GM20000 (cell line): ENCODE measurements at places on chromosomes 1 and 21.

DNA sequence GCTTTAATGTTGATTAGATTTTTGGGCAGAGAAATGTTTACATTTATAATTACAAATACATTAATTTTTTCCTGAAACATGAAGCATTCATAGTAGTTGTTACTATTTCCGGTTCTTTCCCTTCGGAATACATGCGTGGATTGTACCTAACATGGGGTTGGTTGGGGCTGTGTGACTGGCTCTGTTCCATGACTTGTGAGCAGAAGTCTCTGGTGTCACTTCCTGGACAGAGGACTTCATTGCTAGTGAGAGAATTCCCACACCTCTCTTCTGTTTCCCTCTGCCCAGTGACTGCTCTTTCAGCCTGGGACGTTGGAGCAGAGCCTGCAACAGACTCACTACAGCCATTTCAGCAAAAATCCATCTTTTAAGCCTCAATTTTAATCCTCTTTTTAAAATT is 231.4 kb downstream of the GRIK1 start:
- DNase-seq, result no peak

DNA sequence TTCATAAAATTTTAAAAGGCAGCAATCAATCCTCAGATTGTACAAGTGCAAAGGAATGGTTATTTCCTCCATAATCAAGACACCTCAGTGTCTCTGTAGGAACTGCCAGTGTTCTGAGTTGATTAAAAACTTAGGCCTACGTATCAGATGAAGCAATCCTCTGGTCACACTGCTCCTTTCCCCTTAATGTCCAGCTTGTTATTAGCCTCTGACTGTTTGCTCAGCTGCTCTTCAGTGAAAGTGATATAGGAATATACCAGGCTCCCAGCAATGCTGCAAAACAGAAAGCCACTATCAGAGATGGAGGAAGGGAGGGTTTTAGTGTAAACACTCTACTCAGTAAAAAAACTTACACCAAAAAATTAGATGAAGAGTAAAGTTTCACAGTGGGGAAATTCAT is 49.8 kb downstream of the SLC35D1 start:
- no peak for DNase-seq

GRCh38 chr1:203116091-203116820 is 11.3 kb upstream of the ADORA1 start:
- no peak for DNase-seq

DNA sequence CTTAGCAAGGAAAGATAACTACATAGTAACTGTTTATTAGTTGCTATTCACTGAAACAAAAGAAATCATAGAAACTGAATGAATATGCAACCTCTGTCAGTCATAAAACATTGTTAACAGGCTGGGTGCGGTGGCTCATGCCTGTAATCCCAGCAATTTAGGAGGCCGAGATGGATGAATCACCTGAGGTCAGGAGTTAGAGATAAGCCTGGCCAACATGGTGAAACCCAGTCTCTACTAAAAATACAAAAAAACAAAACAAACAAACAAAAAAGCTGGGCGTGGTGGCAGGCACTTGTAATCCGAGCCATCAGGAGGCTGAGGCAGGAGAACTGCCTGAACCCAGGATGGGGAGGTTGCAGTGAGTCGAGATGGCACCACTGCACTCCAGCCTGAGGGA is 44.1 kb downstream of the CRB1 start:
- DNase-seq, result no peak

GRCh38 chr1:202173993-202174392 is 13.6 kb upstream of the PTPN7 start:
- no peak for DNase-seq

DNA sequence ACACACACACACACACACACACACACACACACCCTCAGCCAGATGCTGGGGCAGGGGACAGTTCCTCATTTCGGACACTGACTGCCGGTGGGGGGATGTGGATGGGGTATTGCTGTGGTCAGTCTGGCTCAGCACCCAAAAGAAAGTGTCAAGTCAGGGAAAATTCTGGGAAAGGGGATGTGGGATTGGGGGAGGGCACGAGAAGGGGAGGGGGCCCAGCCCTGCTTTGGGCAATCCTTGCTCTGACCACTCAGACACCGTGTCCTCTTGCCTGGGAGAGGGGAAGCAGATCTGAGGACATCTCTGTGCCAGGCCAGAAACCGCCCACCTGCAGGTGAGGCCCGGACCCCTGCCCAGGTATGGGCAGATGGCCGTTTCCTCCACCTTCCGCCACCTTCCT is at the start of gene C1QC:
Gene C1QC, plus strand, starts transcription at position 253 of the 400 bp plus-strand sequence. CDS start 391 bp downstream, outside the sequence.
- no peak for DNase-seq

DNA sequence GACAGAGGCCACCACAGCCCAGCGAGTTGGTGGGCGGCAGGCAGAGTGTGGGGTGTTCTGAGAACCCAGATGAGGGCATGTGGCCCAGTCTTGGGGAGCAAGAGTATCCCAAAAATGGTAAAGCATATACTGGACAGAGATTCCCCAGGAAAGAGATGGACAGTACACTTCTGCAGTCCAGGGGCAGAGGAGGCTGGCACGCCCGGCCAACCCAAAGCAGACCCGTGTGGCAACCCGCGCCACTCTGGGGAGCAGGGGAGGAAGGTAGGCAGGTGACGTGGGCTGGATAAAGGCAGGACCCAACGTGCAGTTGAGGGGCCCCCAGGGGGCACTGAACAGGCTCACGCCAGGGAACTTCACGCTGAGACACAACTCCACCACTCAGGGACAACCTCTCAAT is 46.4 kb upstream of the RIPK4 start:
- no peak for DNase-seq

DNA sequence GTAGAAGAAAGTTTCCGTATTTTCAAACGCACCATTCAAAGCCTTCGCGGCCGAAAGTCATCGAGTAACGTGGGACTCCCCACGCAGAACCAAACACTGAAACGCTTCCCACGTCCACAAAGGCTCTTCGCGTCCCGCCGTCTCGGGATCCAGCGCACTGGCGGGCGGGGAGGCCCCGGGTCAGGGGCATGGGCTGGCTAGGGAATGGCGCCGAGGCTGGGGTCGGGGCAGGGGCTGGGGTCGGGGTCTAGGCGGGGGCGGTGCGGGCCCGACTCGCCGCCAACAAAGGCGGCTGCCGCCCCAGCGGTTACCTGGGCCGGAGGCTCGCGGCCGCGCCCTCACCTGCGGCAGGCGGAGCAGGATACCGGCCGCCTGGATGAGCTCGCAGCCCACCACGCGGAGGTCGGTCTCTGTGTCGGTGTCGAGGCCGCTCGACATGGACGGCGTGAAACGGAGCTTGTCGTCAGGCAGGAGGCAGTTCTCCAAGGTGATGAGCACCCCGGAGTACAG is 403 bp downstream of the CCNL2 start:
- DNase-seq, result no peak

DNA sequence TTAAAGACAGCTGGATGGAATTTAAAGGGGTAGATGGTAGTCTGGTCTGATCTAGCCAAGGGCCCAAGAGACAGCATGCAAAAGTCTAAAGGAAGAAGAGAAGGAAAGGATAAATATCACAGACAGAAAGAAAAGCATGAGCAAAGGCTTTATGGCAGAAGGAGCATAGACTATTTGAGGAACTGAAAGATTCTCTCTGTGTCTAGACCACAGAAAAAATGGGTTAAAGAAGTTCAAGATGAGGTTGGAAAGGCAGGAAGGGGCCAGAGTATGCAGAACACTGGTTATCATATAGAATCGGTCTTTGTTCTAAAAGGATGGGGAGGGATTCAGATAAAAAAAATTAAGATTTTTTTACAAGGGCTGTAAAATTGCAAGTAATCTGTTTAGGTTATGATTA is 136.8 kb upstream of the SGIP1 start:
- no peak for DNase-seq

DNA sequence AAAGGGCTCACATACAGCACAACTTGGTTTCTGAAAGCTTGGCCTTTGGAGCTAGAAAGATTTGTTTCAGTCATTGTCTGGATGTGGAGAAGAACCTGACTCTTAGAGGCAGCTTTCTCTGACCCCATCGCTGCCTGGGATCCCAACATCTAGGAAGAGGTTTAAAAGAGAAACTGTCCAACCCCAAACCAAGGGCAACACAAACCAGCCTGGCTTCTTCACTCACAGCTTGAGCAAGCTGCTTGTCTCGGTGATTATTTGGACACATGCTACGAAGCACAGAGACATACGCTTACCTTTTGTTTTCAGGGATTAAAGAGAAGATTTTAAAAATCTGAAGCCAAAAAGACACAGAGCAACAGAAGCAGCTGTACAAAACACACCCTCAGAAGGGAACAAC is 109.8 kb downstream of the ETS2 start:
- DNase-seq, result no peak

DNA sequence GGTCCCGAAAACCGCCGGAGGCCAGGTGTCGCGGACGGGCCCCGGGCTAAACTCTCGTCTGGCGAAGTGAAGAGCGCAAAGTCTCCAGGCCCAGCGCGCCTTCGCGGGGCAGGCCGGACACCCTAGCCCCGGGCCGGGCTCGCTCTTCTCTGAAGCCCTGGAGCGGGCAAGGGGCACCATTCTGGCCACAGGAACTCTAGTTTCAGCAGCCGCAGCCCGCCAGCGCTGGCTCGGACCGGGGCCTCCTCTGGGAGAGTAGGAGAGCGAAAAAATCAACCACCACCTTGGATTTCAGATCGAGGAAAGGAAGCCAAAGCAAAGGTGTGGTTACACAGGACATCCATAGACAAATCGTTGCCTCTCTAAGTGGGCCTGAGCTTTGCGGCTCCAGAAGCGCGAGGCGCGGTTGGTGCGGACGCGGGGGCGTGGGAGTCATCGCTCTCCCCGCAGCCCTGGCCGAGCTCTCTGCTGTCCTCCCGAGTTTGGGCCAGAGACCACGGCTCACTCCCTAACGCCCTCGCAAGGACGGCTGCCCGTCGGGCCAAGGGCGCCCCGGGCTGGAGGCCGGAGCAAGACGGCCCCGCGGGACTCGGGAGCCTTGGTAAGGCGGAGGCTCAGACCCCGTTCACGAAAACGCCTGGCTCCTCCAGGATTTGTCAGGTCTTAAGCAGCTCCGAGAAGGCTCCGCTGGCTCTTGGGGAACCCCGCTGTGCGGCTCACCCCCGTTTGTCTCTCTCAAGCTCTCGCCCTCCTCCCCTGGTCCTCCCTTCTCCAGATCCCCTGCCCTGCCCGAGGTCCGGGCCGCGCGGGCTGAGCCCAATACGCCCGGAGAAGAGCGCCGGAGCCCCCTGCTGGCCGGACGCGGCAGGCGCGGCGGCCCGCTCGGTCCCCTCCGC is 132.9 kb upstream of the DPYD start:
- DNase-seq, result peak; percentile 81

- no peak for DNase-seq
Observed at GRCh38 chr21:44836666-44837471, 19.0 kb upstream of the SUMO3 start.

DNA sequence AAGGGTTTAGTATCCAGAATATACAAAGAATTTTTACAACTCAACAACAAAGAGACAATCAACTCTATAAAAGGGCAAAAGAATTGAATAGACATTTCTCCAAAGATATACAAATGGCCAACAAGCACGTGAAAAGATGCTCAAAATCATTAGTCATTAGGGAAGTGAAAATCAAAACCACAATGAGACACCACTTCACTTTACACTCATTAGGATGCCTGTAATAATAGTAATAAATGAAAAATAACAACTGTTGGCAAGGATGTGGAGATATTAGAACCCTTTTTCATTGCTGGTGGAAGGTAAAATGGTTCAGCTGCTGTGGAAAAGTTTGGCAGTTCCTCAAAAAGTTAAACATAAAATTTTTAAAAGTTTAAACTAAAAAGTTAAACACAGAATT is 7.0 kb upstream of the ABCD3 start:
- DNase-seq, result no peak

DNA sequence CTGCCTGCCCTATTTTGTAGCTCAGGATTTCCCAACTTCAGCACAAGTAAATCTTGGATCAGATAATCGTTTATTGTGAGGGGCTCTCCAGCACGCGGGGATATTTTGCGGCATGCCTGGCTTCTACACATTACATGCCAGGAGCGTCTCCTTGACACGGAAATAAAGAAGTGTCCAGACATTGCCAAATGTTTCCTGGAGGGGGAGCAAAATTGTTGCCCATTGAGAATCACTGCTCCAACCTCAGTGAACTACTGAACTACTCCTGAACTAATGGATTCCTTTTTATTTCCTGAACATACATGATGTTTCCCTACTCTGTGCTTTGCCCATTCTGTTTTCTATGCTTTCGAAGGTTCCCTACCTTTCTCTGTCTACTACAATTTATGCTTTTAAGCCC is 1359.1 kb upstream of the ADGRL2 start:
- no peak for DNase-seq

GRCh38 chr1:229107304-229107815 is 163.6 kb upstream of the RAB4A start:
- DNase-seq, result no peak

DNA sequence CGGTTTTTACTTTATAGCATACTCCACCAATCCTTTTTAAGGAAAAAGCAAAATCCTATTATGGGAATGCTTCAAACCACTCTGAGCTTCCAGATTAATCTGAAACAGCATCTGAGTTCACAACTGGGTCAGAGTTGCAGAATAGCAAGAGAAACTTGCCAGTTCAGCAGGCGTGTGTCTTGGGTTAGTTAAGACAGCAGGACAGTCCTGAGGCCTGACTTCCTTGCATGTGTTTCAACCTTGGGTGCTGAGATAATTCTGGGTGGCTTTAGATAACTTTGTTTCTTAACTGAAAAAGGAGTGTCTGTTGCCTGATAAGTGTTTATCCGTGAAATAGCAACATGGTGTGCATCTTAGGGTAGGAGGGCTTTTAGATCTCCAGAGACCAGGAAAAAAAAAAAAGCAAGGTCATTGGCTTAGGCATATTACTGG is 169.2 kb downstream of the DHRS3 start:
- DNase-seq, result no peak

DNA sequence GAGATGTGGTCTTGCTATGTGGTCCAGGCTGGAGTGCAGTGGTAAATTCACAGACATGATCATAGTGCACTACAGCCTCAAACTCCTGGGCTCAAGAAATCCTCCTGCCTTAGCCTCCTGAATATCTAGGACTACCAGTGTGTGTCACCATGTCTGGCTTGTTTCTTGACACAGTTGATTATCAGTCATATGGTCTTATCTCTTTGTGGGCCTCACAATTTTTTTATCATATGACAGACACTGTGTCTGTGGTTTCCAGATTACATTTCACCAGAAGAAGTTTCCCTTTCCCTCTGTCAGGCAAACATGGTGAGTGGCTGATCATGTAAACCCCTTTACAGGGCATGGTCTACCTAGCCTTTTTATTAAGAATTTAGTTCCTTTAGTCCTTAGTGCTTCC is 96.1 kb downstream of the HFM1 start:
- DNase-seq, result no peak

GRCh38 chr1:26696119-26696653 is 371 bp downstream of the ARID1A start:
- DNase-seq, result peak; percentile 61

DNA sequence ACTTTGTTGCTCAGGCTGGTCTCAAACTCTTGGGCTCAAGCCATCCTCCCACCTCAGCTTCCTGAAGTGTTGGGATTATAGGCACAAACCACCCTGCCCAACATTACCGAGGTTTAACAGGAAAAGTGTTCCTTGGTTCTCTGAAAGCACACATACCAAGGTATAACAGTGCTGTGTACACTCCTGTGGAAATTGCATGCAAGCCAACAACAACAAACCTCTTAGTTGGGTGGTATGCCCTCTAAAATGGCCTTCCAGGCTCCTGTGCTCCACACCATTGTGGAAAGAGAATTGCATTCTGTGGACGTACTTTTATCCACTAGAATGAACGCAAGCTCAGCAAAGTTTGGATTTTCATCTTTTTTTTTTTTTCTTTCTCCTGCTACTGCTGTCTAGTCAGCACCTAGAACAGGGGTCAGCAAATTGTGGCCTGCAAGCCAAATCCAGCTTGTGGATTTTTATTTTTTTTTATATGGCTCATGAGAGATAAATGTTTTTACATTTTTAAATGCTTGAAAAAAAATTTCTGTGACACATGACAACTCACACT is 192.2 kb upstream of the TNR start:
- no peak for DNase-seq
